ENCODE measurements at places on chromosomes 6 and 20.

- DNase-seq = no peak
These were observed 148.4 kb upstream of the TOP1 start for GRCh38 chr20:40880063-40880728.

- peak; percentile 88 for DNase-seq
These were observed 93.7 kb upstream of the PRDM1 start for GRCh38 chr6:105992315-105992961.

GRCh38 chr6:115064680-115065079 lies 721.9 kb upstream of the HS3ST5 start:
- no peak for DNase-seq

DNA sequence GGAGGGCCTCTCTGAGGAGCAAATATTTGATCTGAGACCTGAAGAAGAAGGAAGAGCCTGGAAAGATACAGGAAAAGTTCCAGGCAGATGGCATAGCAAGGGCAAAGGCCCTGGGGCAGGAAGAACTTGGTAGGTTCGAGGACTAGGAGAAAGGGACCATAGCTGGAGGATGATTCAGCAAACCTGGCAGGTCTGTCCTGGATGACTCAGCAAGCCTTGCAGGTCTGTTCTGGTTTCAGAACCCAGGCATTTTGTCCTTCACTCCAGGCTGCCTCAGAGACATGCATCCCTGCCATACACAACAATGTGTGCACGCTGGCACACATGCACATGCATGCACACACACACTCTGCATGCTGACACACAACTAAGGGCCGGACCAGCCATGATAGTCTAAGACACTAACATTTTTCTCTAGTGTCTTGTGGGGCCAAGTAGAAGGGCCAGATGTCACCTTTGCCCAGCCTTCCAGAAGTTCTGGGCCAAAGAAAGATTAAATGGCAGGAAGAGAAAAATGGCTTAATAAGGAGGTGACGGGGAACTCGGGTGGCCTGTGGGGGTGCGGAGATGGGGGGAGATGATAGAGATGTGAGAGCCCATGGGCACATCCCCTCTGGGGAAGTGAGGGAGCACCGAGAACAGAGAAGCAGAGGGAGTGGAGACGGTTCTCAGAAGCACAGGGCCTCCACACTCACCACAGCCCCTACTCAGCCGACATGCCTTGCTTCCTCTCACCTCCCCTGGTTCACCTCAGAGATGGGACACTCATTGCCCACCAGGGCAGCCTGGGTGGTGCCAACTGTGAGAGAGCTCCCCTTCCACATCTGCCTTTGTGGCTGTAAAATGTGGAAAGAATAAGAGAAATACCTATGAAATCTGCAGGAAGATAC lies 15.4 kb upstream of the TRIB3 start:
- DNase-seq = no peak

GRCh38 chr20:8969146-8969583 lies 99.7 kb upstream of the PLCB4 start:
- DNase-seq = no peak

DNA sequence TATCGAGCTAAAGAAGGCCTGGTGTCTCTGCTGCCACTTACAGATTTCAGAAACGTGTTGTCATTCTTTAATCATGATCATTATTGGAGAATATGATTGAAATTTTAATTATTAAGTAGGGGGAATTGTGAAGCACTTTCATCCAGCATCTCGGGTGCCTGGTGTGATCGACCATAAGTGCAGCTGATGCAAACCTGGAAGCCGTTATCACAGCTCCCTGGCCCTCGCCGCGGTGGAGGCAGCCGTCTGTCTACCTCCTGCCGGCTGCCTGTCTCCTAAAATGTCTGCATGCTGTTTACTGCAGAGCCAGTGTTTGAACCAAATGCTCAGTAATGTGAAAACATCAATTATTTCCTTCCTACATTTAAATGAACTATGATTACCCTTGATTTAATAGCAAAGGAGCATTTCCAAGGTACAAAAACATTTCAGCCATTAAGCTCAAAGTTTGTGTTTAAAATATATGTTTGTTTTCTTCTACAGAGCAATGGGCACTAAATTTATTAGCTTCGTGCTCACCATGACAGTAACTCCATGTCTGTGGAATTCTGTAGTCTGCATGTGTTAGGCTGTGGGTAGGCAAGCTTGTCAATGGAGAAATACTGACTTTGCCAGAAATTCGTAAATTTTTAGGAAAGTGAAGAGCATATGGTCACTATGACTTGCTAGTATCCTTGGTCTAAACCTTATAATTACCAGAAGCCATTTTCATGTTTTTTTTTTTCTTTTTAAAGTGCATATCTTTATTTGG lies 184.5 kb upstream of the AGPAT4 start:
- no peak for DNase-seq

DNA sequence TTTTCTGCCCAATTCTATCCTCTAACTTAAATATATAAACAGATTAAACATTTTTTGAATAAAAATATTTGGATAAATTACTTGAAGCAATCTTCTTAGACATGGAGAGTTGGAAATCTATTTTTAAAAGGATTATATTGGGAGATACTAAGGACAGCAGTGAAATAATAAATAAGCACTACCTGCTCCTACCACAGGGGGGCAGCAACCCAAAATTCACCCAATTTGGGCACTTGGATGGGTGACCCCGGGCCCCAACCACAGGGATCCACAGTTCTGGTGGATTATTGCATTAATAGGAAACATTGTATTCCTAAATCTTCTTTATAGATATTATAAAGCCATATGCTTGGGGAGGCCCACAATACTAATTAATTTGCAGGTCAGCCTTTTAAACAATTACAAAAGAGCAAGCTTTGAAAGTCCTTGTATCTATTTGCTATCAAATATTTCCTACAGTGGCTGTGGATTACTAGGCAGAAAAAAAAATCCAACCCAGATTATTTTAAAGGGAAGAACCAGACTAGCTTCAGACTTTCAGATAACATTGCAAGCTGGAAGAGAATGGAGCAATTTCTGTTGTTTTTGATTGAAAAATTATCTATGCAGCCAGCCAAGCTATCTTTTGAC lies 66.4 kb upstream of the PDE10A start:
- DNase-seq = no peak

GRCh38 chr6:30991891-30992290 lies 8.4 kb downstream of the MUC21 start:
- no peak for DNase-seq

DNA sequence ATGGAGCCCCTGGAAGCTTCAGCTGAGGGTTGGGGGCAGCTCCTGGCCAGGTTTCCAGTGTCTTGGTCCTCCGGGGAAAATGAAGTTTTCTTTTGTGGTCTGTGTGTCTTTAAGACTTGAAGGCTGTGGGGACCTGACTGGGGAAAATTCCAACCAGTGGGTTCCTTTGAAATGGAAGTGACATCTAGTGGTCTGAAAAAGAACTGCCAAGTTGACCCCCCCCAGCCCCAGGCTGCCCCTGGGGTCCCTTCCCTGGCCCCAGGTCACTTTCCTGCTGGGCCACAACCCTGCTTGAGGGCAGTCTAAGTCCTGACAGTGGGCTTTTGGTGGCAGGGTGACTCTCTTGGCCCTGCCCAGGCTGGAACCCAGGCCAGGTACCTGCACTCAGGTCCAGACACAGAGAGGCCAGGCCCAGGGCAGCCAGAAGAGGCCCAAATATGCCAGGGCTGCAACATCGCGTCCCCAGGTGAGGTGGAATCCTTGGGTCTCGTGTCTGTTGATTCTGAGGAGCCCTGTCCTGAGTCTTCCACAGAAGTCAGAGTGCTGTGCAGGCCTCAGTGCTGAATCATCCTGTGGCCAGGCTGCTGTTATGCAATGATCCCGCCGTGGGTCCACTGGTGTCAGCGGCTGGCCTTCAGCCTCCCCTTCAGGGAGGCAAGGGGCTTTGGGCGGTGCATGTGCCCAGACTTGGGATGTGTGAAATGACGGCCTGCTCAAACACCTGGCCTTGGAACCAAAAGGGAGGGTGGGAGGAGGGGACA lies 68.4 kb downstream of the VEGFA start:
- no peak for DNase-seq

DNA sequence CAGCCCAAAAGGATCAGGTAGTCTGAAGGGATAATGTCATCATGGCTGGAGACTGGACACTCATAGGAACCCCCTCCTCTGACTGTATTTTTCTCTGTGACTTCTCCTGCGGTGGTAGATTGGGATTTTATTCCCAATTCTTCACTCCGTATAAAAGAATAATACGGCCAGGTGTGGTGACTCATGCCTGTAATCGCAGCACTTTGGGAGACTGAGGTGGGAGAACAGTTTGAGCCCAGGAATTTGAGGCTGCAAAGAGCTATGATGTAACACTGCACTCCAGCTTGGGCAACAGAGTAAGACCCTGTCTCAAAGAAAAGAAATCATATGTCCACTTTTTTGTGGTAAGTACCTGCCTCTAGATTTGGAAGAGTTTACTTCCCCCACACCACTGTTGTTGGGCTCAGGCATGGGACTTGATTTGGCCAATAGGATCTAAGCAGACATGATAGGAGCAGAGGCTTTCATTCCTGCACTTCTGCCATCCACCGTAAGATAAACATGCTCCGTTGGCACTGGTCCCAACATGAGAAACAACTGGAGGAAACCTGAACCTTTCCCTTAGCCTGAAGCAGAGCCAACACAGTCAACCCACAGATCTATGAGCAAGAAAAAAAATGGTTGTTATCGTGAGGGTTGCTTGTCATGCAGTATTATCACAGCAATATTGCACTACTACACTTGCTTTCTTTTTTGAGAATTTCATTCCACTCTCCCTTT lies 82.0 kb downstream of the JPH2 start:
- no peak for DNase-seq

GRCh38 chr6:37699887-37700619 lies 2.4 kb upstream of the MDGA1 start:
- no peak for DNase-seq

DNA sequence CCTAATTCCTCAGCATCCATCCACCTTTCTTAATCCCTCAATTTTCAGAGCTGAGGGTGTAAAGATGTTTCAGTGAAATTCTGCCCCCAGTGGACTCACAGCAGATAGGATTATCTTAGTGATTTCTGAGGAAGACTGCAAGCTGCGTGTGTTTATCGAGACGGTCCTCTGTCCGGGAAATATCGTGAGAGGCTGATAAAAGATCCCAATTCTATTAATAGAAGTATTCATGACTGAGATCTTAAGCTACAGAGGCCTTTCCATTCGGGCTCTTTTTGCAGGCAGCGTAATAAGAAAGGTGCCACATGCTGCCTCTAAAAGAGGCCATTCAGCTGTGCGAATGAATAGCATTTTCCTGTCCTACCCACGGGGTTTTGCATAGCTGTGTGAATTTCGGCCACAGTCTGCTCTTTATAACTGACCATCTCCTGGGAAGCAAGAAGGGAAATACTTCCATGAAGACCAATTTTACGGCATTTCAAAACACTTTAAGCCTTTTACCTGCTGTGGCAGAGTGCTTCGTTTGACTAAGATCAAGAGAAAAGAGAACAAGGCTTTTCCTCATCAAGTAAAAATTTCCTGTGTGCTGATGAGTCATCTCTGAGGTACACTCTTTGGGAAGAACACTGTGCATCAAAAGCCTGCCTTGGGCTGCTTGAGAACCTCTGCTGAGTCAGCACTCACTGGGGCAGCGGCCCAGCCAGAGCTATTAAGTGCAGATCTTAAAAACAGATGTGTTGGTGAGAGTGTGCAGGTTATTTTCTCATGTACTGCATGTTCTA lies 208.8 kb downstream of the ARHGAP18 start:
- no peak for DNase-seq

- peak; percentile 35 for DNase-seq
These were observed 5.5 kb downstream of the ELMO2 start for GRCh38 chr20:46400828-46401477.

- no peak for DNase-seq
These were observed 209.3 kb upstream of the CDH4 start for GRCh38 chr20:61042506-61043385.

GRCh38 chr6:33923857-33924514 lies 120.2 kb upstream of the MLN start:
- DNase-seq = no peak

GRCh38 chr20:40438161-40438830 lies 250.7 kb downstream of the MAFB start:
- no peak for DNase-seq

GRCh38 chr6:139871803-139872510 lies 497.5 kb upstream of the CITED2 start:
- no peak for DNase-seq

- peak; percentile 26 for DNase-seq
These were observed 25.8 kb downstream of the BHLHE23 start for GRCh38 chr20:62980970-62981369.

DNA sequence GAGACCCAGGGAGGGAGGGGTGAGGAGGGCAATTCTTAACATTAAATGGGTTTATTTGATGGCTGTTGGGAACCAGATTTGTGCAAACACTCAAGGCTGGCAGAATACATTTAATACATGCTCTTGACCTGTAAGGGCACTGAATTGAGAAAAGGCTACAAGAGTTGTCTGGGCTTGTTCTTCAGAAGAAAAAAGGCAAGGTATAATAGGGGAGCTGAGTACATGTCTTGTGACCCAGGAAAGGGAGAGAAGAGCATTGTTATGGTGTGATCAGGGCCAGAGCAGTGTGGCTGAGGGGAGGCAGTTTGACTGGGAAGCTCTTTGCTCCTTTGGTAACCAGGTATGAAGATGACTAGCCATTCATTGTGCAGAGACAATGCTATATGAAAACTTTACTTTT lies 18.9 kb downstream of the KLHL31 start:
- DNase-seq = no peak

DNA sequence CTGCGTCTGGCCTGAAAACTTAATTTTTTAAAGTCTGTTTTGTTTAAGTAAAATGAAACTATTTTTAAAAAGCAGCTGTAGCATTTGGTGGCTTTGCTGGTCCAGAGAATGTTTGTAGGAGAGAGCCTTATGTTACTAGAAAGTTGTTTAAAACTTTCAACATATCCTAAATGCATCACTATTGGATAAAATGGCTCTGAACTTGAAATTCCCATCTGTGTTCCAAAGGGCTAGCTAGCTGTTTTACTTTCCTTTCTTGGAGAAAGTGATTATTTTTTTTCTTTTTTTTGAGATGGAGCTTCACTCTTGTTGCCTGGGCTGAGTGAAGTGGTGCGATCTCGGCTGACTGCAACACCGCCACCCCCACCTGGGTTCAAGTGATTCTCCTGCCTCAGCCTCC lies 2.5 kb downstream of the SYNJ2 start:
- DNase-seq = no peak

GRCh38 chr6:151098166-151098565 lies 141.6 kb upstream of the AKAP12 start:
- no peak for DNase-seq

DNA sequence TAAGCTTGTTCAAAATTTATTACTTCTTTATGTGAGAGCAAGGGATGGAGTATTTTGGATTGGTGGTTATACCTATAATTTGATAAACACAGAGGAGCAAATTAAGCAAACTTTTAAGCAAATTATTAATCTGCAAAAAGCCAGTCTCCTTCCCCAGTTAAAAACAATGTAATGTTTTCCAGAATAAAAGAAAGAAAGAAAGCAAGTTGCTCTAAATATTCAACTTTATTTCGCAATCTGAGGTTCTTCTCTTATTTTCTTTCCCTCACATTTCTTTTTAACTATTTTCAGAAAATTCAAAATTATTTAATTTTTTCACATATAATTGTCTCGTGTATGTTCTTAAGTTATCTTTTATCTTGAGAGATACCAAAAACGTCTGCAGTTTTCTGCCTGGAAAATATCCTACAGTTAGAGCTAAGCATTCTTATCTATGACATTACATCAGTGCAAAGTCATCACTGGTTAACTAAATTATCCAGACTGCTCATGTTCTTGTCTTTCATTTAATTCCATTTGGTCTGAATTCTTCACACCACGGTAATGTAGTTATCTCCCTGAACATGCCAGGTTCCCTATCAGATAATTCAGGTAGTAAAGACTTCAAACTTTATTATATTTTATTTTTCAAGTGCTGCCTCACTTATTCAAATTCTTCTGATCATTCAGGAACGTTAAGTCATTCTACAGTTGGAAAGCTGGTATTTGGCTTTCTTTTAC lies 3.3 kb upstream of the CNKSR3 start:
- DNase-seq = no peak

GRCh38 chr6:165983112-165984072 lies 184.3 kb downstream of the TBXT start:
- no peak for DNase-seq

Data from effector memory CD8-positive, alpha-beta T cell (primary cell).